ENCODE measurements at places on chromosomes 4 and X.

DNA sequence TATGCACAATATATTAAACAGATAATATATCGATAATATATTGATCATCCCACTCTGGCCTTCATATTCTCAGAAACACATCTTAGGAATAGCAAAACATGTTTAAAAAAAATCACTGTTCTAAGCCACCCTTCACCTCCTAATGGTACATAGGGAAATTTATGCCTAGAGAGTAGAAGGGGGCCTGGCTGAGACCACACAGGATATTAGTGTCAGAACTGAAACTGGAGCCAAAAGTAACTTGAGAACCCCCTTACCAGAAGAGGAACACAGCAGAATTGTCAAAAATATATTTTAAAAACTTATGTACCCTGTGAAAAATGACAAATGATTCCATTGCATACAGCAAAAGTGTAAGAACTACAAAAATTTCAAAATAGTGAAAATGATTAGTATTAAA lies 173.1 kb downstream of the VSIG4 start:
- DNase-seq, result no peak

DNA sequence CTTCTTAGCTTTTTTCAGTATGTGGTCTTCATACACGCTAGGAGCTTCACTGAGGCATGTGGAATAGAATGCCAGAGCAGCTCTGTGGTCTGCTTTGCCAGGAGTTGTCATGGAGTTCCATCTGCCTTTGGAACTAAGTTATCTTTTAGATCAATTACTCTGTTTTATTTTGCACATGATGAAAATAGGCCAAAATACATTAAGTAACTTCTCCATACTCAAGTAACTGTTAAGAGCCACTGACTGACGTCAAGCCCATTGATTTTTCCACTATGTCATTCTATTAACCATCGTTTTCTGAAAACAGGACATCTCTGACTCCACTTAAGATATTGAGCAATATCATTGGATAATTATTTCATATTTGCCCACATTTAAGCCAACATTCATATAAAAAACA lies 415.1 kb upstream of the MAD2L1 start:
- no peak for DNase-seq

DNA sequence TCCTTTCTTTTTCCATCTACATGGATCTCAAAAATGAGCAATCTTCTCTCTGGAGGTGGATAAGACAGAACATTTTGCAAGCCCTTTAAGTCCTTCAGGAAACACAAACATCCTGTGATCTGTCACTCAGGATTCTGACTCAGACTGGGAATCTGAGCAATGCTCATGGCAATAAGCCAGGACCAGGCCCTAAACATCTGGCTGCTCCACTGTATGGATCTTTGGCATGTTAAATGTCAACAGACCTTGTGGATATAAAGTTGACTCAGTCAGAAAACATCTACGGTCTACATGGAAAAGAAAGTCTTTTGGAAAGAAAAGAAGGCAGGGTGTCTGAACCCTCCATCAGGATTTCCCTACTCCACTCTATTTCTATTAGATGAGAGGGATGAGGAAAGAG lies 17.8 kb upstream of the CHIC2 start:
- DNase-seq, result no peak

- no peak for DNase-seq
Measured at GRCh38 chr4:94305466-94306225, 37.0 kb downstream of the HPGDS start.

- DNase-seq, result no peak
Measured at GRCh38 chrX:47817421-47817820, 19.3 kb upstream of the ZNF81 start.

DNA sequence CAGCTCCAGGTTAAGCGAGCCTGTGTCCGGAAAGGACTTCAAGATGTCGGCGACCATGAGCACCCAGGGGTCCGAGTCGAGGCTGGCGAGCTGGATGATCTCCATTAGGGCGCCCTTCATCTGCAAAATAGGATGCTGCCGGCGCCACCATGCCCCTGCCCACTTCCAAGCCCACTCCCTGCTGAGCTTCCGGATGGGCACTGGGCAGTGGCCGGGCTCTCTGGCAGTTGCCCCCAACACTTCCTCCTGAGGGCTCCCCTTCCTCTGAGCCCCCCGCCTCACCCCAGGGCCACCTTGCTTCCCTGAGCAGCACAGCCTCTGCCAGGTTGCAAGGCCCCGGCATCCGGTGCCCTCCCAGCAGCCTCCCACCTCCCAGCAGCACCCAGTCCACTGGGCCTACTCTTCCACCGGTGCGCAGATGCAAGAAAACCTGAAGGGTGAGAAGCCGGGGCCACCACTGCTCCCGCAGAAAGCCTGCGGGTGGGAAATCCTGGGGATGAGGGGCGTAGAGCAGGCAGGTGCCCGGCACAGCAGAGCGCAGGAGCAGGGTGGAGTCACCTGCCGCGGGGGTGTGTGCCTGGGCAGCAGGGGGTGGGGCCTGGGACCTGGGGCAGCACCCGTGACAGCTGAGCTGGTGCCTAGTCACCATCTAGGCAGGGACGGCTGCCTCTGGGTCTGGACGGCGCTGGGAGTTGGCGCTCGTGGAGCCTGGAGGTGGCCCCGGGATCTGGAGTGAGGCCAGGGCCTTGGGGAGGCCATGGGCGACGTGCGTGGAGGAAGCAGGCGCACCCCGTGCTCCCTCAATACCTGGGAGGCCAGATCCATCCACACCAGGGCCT lies 17.0 kb downstream of the NELFA start:
- peak; percentile 64 for DNase-seq

DNA sequence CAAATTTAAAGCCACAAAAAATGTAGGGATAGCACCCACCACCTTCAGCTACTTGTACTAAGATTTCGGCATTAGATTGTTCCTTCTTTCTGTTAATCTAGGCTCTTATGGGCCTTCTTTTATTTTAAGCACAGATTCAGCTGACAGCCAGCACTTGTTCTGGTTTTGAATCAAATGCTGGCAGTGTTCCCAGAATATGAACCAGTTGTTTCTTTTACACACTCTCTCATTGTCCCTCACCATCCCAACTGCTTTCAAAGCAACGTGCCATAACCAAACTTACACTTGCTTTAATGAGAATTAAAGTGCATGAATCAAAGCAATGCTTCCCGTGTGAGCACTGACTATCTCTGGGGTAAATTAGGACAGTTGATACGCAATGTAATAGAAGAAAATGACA lies 744.5 kb upstream of the FAM241A start:
- no peak for DNase-seq

DNA sequence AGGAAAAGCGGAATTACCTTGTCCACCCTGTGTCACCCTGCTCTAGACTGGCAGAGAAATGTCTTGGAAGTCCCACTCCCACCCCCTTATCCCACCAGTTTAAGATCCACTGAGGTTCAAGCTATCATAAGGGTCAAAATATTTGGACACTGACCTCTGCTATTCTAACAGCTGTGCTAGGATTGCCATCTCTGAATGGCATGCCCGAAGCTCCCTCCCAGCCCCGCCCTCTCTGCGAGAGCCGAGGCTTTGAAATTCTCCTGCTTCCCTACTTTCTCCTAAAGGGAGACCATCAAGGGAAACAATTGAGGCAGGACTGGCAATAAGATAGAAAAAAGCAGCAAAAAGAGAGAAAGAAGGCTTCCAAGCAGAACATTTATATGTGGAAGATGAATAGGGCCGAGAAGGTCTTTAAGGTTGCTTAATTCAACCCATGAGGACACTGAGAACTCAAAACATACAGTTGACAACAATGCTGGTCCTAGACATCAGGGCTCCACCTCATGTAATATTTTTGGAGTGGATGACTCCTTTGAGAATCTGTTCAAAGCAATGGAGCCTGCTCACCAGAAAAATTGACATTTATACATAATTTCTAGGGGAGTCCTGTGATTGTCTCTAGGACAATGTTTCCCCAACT lies 338.7 kb upstream of the F9 start:
- no peak for DNase-seq

GRCh38 chr4:189858435-189858834 lies 82.2 kb upstream of the FRG1 start:
- no peak for DNase-seq

DNA sequence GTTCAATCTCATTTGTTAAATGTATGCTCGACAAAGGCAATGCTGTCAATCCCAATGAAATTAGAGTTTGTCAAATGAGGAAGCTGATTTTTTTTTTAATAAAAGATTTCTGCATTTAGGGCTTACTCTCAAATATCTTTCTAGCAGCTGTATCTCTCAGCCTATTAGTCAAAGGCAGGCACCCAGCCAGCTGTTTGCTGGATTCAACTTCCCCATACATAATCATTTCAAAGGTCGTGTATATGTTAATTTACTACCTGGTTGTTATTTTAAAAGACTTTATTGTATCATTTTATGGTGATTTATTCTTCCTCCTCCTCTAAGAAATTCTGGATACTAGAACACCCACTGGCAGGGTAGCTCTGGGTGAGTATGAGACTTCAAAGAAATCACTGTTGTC lies 27.1 kb downstream of the RAI2 start:
- DNase-seq, result no peak

DNA sequence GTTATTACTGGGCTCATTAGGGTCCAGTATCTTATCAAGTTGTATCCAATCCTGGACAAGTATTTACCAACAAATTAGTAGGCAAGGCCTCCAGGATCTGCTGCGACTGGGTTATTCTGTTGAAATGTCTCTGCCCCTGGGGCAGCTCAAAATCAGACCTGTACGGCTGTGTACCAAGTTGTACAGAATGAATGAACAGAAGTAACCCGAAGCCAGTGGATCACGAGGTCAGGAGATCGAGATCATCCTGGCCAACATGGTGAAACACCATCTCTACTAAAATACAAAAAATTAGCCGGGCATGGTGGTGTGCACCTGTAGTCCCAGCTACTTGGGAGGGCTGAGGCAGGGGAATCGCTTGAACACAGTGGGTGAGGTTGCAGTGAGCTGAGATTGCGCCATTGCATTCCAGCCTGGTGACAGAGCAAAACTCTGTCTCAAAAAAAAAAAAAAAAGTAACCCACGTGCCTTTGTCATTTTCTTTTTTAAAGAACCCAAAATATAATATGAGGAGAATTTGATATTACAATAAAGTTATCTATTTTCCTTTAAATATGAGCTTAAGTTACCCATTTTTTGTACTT lies 127.3 kb downstream of the CBR4 start:
- DNase-seq, result no peak

GRCh38 chr4:55125087-55125721 lies at the start of gene KDR:
Gene KDR (minus strand): TSS chr4:55125595. CDS start chr4:55125293, 302 bp downstream.
- peak; percentile 68 for DNase-seq

DNA sequence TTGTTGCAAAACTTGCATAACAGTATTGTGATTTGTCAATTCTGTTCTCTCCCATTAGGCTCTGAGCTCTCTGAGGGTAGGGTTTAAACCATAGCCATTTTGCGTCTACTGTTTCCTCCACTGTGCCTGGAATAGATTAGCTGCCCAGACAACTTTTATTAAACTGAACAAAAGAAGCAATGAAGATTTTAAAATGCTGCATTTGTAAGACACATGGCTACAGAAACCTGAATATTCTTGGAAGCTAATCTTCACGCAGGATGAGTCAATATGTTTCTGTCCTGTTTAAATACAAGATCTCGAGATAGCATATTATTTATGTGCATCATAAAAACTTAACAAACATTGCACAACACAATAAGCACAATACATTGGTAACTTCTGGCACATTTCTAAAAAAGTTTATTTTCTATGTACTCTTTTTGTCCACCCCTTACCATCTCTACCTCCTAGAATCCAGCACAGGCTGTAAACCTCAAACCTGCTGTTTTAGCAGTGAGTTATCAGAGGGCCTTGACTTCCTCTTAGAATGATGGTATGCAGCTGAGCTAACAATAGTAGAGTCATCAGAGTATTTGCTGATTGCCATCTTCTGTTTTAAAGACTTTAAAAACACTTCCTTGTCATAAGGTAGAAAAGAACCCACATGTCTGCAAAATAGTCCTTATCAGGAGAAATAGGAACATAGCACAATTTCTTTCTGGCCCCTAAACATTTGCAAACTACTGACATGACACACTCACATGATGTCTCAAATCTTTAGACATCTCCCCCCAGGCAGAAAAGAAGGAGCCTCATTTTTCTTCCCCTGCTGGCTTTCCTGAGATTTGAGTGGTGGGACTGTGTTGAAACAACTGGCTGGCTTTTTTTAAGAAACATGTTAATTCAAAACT lies 10.6 kb upstream of the CCNG2 start:
- DNase-seq, result no peak

DNA sequence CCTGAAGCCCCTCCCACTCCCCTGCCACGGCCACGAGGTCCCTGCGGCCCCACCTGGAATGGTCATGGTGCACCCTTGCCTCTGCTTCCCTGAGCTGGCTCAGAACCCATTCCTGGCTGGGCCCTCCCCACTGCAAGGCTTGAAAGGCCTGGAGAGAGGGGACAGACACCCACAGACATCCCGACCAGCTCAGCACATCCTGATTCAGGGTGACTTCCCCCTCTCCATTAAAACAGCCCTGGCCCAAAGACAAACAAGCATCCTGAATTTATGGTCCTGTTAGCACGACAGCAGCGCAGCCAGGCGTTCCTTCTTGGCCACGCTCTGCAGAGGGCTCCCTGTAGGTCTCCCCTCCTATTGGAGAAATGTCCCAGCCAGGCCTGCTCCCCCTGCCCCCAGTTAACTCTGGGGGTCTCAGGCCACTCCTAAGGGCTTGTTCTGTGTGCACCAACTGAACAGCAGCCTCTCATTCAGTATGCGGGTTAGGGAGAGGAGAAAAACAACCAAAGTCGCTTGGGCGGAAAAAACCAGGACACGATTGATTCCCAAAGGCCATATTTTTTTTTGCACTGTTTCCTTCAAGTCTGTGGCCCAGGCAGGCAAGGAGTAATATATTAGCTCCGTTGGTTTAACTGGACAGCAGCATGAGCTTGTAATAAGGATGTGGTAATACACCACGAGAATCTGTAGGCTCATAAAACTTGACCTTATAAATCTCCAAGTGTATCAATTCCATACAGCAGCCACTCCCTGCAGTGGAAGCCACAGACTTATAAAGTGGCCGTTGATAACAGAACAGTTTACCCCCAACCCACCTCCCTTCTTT lies 106.7 kb upstream of the MSX1 start:
- DNase-seq, result peak; percentile 12

DNA sequence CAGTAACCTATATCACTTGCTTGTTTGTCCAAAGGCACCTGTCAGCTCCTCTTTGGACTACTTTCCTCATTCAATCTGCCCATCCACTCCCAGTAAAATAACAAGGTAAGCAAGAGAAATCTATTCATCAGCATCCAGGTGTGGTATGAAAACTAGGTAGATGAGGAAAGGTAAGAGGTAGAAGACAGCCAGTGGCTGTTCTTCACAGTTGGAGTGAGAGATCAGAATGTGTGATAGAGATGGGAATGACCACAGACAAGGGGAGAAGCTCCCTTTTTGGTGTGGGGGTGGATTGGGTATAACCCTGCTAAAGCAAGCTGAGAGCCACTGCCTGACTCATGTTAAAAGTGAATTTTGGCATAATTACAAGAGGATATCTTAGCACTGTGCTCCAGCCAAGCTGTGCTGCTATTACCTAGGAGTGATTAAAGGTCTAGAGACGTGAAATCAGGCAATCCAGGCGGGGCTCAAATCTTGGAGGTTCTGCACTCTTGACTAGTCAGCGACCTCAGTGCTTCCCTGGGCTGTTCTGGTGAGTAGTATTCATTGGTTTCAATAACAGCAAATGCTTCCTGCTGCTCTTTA lies 28.1 kb upstream of the RASL11B start:
- DNase-seq, result no peak

GRCh38 chr4:18106620-18107019 lies 85.1 kb upstream of the LCORL start:
- DNase-seq, result no peak

GRCh38 chr4:24211856-24212255 lies 322.0 kb upstream of the PPARGC1A start:
- no peak for DNase-seq

GRCh38 chr4:180203349-180203748 lies 2039.9 kb upstream of the TENM3 start:
- DNase-seq, result no peak

Data from upper lobe of right lung (tissue), 1 donor.